Stimulated activated CD8-positive, alpha-beta memory T cell treated with anti-CD3 and anti-CD28 coated beads, Interleukin-4, amount 100 ng/mL, for 4 hours (primary cell): ENCODE measurements at places on chromosomes 2 and 18.

- DNase-seq = no peak
These were observed 131.4 kb downstream of the ALK start for GRCh38 chr2:29789911-29790485.

DNA sequence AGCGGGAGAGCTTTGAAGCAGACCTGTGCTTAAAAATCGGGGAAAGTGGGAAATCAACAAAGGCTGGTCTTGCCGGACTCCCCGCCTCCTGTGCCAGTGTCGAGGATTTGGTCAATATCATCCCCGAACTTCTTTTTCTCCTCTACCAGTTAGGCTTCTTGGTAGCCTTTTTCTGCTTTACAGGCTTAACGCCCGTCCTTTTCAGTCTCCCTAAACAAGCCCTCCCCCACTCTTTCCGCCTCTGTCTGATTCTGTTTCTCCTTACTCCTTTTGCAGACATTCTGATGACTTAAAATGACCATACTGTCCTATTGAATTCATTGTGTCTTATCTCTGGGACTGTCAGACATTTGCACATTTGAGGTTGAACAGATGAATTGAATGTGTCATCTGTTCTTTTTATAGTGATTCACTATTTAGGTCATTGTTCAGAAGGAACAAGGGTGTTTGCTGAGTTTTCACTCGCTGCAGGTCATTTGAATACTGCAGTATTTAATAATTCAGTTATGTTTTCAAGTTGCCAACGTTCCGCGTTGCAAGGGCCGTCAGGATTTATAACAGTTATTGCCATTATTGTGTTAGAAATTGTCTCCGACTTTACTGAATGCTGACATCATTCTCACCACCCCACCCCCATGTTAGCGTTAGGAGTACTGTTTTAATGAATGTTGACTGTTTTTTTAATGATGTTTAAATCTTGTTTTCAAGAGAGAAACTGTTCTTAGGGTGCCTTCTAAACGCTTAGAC is 1.1 kb downstream of the ITGAV start:
- DNase-seq = no peak

DNA sequence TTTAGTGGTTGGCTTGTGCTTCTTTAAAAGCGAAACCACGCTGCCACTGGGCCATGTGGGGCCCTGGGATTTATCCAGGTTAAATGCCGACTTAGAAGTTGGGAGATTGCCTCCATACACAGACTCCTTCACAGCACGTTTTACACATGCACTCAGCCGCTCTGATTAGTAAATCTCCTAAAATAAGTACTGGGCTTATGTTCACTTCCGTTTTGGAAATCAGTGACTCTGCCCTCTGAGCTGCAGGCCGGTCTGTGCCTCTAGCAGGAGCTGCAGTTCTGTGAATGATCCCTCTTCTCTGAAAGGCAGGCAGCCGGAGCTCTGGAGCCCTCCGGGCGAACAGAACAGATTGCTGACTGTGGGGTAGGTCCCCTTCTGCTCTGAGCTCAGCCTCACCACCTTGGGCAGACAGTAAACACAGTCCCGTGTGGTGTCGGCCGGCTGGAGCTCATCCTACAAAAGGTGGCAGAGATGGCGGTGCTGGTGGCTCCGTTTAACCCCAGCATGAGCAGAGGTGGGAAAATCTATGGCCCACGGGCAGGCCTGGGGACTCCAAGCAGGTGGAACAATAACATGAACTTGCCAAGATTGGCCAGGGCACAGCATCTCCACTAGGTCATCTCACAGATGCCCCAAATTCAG is 9.8 kb upstream of the RAB17 start:
- DNase-seq = no peak

DNA sequence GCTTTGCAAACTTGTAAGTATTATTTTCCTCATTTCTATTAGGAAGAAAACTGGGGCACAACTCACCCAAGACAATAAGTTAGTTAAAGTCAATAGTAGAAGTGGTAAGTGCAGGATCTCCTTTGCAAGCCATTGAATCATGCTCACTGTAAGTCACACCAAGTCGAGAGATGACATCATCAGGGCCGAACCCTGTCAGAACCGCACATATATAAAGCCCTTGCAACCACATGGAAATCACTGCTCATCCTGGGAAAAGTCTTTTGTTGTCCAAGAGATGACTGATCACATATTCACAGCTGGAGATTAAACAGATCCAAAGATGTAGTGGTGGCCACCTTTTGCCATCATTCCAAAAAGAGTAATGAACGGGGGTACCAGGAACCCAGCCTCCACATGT is 484.8 kb upstream of the ID2 start:
- no peak for DNase-seq

DNA sequence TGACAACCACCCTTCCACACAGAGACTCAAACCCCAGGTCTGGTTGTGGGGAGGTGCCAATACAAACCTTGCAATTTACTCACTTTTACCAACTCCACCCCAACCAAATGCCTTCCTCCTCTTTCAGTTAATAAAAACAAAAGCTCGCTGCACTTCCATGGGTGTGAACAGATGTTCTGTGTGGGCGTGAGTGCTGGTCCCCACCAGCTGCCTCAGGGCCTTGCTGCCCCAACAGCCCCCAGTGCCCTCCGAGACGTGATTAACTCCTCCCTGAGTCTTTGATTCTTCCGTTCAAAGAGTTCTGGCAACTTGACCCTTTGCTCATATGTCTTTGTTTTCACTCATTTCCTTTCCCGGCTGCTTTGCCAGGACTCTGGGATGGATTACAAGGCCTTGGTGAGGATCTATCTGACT is 258.9 kb upstream of the CXCR4 start:
- DNase-seq = no peak

GRCh38 chr2:26273501-26273900 is 28.8 kb downstream of the HADHB start:
- DNase-seq = no peak

DNA sequence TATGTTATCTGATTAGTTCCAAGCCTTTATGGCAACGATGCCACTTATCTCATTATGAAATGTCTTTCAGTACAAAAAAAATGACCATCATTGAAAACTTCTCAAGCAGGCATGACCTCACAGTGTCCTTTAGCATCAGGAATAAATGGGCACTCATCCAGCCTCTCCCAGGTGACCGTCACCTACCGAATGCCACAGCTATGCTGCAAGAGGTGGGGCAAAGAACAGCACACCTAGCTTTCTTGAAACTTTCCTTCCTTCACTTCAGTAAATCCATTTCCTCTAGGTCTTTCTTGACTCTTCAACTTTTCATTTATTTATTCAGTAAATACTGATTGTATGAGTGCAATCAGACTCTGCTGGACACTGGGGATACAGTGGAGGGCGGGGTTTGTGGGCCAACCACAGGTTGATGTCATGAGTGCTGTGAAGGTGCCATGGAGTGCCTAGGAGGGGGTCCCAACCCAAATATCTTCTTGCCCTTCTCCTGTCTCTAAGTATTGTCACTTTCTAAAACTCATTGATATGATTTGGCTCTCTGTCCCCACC is 54.3 kb upstream of the HK2 start:
- no peak for DNase-seq

DNA sequence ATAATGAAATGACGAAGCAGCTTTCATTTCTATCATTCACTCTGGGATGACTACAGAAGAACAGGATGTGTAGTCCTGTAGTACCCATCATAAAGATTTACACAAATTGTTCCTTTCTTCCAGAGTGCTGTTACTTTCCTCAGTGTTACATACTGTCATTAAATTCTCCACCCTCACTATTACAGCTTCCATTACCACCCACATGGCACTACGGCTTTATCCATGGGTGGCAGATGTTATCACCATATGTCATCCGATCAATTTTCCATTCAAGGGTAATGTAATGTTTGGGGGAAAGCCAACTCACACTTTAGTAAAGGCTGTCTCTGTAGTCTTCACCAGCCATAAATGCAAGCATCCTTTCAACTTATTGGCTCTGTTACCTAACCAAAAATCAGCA is 7.1 kb upstream of the CSRNP3 start:
- DNase-seq = no peak

GRCh38 chr2:21443494-21444105 is 319.8 kb downstream of the TDRD15 start:
- no peak for DNase-seq

GRCh38 chr2:21676676-21677075 is 552.9 kb downstream of the TDRD15 start:
- no peak for DNase-seq

DNA sequence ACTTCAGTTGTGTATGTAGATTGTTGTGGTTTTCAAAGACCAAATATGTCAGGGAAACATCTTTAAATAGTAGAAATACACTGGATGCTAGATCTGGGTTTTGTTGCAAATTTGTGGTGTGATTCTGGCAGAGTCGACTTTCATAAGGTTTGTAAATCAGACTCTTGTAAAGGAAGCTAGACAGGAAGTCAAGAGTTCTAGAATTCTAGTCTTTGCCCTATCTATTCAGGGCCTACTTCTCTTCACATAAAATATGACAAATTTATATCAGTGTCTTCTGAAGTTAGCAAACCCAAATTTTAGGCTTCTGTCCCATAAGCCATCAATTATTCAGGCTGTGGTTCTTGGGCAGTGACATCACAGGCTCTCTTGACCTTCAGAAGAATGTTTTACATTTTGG is 1579.2 kb upstream of the PIK3C3 start:
- no peak for DNase-seq

- no peak for DNase-seq
These were observed 158.5 kb upstream of the ALKAL2 start for GRCh38 chr2:446303-446874.

DNA sequence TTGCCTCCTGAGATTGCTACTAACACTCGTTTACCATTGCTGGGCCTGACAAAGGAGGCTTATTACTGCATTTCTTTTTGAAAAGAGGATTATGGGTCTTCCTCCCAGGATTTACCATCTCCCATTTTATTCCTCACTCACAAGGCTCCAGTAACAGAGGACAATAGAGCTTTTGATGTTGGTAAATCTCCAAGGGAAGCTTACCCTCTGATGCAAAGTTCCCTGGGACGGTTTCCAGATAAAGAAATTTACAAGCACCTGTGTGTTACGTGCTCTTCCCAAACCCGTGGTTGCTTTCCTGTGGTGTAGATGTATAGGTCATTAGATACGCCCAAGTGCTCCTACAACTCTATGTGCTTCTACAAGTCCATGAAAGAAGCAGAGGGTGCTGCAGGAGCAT is 17.1 kb downstream of the VSNL1 start:
- DNase-seq = no peak

GRCh38 chr18:22311301-22311700 is 106.4 kb downstream of the CTAGE1 start:
- DNase-seq = no peak

GRCh38 chr18:36387310-36387709 is 89.8 kb downstream of the FHOD3 start:
- DNase-seq = no peak

- no peak for DNase-seq
These were observed 2.6 kb upstream of the PTPN2 start for GRCh38 chr18:12886498-12887126.

GRCh38 chr2:69902213-69902922 is 8.6 kb downstream of the SNRNP27 start:
- DNase-seq = no peak

GRCh38 chr2:55962915-55963314 is 39.3 kb upstream of the EFEMP1 start:
- no peak for DNase-seq

DNA sequence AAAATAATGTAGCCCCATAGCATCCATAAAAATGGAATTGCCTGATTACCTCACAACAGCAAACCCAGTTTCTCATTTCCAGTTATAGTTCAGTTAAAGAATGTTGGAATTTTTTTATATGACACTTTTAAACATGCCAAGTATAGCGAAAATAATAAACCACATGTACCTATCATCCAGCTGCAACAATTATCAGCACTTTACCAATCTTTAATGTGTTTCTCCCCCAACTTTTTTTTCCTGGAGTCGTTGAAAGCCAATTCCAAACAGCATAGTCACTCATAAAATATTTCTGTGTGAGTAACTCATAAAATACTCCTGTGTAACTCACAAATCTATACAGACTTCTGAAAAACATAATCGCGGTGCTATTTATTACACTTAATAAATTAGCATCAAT is 38.1 kb downstream of the SMAD4 start:
- no peak for DNase-seq

DNA sequence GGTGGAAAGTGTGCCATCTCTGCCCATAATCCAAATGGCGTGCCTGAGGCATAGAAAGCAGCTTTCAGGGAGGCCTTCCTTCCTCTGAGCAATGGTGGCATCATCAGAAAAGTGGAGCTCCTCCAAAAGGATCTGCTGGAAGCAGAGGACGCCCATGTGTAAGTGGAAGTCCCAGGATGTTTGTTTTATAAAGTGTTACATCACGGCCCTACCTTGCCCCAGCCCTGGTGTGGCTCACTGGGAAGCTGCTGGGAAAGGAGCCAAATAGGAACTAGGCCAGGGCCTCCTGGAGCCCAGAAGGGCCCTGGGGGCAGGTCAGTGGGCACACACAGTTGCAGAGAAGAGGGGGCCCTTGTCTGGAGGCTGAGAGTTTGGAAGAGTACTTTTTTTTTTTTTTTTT is 4.2 kb upstream of the ODC1 start:
- DNase-seq = no peak

DNA sequence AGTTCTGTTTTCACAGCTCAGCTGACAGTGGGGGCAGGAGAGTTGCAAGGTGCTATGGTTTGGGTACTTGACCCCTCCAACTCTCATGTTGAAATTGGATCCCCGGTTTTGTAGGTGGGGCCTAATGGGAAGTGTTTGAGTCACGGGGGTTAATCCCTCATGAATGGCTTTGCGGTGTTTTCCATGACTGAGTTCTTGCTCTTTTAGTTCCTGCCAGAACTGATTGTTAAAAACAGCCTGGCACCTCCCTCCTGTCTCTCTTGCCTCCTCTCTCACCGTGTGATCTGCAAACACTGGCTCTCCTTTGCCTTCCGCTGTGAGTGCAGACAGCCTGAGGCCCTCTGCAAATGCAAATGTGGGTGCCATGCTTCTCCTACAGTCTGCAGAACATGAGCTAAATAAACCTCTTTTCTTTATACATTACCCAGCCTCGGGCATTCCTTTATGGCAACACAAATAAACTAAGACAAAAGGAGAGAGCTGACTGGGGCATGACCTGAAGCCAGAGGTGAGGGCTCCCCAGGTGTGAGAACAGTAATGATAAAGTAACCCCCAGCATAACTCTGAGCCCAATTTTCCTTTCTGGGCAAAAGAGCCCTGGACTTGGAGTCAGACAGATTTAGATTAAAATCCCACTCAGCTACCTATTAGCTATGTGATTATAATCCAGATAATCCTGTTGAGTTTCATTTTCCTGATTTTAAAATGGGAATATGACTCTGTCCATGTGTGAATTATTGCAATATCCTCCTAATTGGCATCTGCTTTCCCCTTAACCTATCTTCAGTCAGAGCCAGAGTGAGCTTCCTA is 64.9 kb upstream of the CAPN13 start:
- no peak for DNase-seq

GRCh38 chr2:16404551-16405300 is 260.9 kb downstream of the CYRIA start:
- DNase-seq = no peak
